ENCODE measurements at places on chromosomes 11 and 22.

GRCh38 chr11:8838248-8838647, 72.7 kb upstream of the AKIP1 start:
- DNase-seq: no peak

DNA sequence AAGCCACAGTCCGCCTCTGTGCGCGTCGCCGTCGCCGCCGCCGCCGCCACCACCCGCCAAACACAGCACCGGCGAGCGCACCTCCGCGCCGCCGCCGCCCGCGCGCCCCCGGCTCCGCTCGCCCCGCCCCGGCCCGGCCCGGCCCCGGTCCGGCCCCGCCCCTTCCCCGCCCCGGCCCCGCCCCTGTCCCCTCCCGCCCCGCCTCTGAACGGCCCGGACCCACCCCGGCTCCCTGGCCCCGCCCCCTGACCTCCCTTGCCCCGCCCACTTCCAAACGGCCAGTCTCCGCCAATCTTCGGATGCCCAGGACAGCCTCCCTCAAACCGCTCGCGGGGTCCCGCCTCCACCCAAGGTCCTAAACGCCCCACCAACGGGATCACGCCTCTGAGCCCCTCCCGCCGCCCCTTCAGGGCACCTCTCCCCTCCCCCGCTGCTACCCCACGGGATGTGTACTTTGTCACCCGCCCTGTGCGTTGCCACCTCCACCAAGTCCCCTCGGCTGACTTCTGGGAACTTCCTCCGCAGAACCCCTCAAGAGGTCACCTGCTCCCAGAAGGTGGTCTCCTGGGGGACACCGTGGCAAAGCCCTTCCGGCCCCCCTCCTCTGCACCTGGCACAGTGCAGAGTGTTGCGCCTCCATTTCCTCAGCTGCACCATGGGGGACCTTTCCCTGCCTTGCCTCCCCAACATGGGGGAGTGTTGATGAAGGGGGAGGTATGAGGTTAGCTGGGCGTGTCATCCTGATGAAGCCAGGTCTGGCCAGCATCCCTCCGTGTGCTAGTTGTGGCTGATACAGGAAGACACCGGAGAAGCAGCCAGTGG, at the start of gene KIAA0930:
Gene KIAA0930 (minus strand): TSS at position 85 of the 822 bp plus-strand sequence. CDS start 191 bp downstream, outside the sequence.
- peak; percentile 86 for DNase-seq

DNA sequence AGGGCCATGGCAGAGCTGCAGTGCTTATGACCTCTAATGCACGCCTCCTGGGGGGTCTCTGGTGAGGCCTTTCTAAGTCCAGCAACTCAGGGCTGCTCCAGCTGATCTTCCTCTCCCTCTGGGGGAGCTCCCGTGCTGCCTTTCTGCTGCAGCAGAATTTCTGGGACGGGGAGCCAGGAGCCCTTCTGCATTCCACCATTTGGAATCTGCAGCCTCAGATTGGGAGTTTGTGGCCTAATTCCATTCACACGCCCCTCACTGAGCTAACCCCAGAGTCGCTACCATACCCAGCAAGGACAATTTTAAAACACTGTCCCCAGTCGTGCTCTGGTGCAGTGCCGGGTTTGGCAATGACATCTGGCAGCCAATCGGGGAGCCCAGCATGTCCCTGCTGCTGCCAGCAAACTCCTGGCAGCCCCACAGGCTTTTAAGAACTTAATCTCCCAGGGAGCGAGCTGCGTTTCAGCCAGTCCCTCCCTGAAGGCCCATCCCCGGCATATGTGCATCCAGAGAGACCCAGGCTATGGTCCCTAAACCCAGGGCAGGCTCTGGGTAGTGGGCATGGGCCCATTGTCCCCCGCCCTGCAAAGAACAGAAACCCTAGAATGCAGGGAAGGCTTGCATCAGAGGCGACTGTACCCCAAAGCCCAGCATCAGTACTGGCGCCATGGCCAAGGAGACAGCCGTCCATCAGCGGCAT, 4.7 kb downstream of the SHANK2 start:
- no peak for DNase-seq

GRCh38 chr11:128752379-128752778, 58.5 kb downstream of the FLI1 start:
- DNase-seq: no peak

GRCh38 chr11:116193321-116194131, 579.3 kb downstream of the BUD13 start:
- DNase-seq: no peak

GRCh38 chr11:47564933-47565339, 463 bp upstream of the PTPMT1 start:
- no peak for DNase-seq

- no peak for DNase-seq
Measured at GRCh38 chr11:64970731-64971151, 1.2 kb downstream of the MAJIN start.

All from CD4-positive, alpha-beta T cell treated with Interleukin-15 for 1 hour (primary cell).